Bladder microvascular endothelial cell (primary cell): ENCODE measurements at places on chromosomes 16 and 17. TPM values are rescaled to one million over a fixed set of nuclear protein-coding genes. Genes with fewer than 3 reads are reported as not detected.

The TAC4 gene
- total RNA-seq, result not detected in 2 replicates

The COASY gene
- 13.1 and 23.2 TPM in 2 replicates for total RNA-seq

The LGALS9B gene
- not detected in 2 replicates for total RNA-seq

The MYH2 gene
- total RNA-seq, result not detected in 2 replicates

The SAMD14 gene
- total RNA-seq, result 2.9 and 14.1 TPM in 2 replicates

The CHP2 gene
- total RNA-seq, result not detected in 2 replicates

The CA7 gene
- total RNA-seq, result not detected in 2 replicates

The AATK gene
- total RNA-seq, result 1.8 and 7.8 TPM in 2 replicates

The COQ9 gene
- 33.5 and 64.8 TPM in 2 replicates for total RNA-seq

The IRX3 gene
- 0.25 and 0.32 TPM in 2 replicates for total RNA-seq

The CACNG1 gene
- total RNA-seq, result not detected in 2 replicates

The HID1 gene
- 19.3 and 36.4 TPM in 2 replicates for total RNA-seq

The TBX4 gene
- not detected in 2 replicates for total RNA-seq

The AGRP gene
- not detected in 2 replicates for total RNA-seq

The IL34 gene
- 1.3 and 14.3 TPM in 2 replicates for total RNA-seq

The PRSS33 gene
- not detected in 2 replicates for total RNA-seq

The CTRB1 gene
- total RNA-seq, result not detected in 2 replicates

The DPEP3 gene
- 0.16 TPM in 1 of 2 replicates, not detected in the other for total RNA-seq

The HSD17B1 gene
- total RNA-seq, result 0.49 and 1.1 TPM in 2 replicates

The NEURL4 gene
- 10.4 and 31.2 TPM in 2 replicates for total RNA-seq

The WFDC1 gene
- total RNA-seq, result 0.32 TPM in 1 of 2 replicates, not detected in the other

The LPO gene
- not detected in 2 replicates for total RNA-seq

The SOX9 gene
- total RNA-seq, result not detected in 2 replicates

The MFAP4 gene
- not detected in 2 replicates for total RNA-seq

The UTS2R gene
- not detected in 2 replicates for total RNA-seq

The KRTAP9-8 gene
- not detected in 2 replicates for total RNA-seq

The PIPOX gene
- 2.3 and 2.8 TPM in 2 replicates for total RNA-seq

The ZDHHC1 gene
- 2.8 and 5.6 TPM in 2 replicates for total RNA-seq

The OR1F1 gene
- total RNA-seq, result not detected in 2 replicates

The SPNS2 gene
- total RNA-seq, result 109 and 135 TPM in 2 replicates

The KRTAP4-4 gene
- total RNA-seq, result not detected in 2 replicates
